ENCODE measurements at places on chromosomes 13 and 19.

- DNase-seq, result peak; percentile 79
These were observed 111.9 kb downstream of the KCNRG start for GRCh38 chr13:50126993-50127725.

DNA sequence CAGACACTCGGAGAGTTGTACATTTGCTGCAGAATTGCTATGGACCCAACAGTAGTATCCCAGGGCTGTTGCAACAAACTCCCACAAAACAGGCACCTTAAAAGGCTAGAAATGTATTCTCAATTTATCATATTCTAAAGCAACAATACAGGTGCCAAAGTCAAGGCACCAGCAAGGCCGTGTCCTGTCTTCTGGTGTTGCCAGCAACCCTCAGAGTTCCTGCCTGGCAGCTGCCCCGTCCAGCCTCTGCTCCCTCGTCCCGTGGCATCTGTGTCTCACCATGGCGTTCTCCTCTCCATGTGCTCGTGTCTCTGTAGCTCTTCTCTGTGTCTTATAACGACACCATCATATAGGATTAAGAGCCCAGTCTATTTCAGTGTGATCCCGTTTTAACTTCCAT, 67.7 kb upstream of the ARGLU1 start:
- no peak for DNase-seq

DNA sequence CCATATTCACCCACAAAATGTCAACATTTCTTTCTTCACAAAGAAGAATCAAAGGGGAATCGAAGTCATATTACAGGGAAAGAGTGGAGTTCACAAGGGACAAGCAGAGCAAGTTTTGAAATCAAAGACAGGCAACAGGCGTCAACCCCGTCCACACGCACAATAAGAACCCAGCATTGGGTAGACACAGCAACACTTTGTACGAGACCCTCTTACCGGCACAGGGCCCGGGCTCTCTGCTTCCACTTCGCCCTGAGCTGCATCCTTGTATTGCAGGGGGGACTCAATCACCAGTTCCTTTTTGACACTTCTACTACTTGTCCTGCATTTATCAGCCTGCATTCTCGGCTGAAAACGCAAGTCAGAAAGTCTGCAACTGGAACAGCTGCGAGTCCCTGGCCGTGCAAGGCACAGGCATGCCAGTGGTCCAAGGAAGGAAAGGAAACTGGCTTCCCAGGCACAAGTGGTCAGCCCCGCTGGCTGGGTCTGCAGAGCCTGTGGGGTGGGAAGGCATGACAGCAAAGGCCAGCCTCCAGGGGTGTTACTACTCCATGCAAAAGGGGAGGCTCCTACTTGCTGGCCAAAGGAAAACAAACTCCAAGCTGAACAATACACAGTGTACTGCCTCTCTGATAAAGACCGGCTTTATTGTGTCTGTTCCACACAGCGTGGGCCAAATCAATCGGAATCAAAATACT, at the start of gene DOCK9:
TSS of gene DOCK9 (minus strand) at position 497 of the 698 bp plus-strand sequence. CDS start at position 342, 155 bp downstream.
- DNase-seq, result no peak

DNA sequence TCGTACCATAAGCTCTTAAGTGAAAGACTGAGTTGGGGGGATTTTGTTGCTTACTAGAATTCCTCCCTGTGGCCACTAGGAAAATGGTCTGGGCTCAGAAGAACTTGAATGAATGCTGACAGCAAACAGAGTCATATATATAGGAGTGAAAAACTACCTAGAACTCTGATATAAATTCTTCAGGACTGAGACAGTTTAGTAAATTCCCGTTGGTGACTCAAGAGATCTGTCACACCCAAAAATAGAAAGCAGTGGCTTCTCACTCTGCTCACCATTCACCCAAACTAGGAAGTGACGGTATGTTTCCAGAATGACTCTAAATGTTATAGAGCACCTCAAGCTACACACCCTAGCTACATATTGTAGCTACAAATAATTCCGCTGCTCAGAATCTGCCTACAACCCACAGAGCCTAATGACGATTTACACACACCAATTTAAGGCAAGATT, 116.2 kb downstream of the TBC1D4 start:
- DNase-seq, result peak; percentile 53

GRCh38 chr13:96966415-96967102, 27.7 kb downstream of the OXGR1 start:
- DNase-seq, result no peak

DNA sequence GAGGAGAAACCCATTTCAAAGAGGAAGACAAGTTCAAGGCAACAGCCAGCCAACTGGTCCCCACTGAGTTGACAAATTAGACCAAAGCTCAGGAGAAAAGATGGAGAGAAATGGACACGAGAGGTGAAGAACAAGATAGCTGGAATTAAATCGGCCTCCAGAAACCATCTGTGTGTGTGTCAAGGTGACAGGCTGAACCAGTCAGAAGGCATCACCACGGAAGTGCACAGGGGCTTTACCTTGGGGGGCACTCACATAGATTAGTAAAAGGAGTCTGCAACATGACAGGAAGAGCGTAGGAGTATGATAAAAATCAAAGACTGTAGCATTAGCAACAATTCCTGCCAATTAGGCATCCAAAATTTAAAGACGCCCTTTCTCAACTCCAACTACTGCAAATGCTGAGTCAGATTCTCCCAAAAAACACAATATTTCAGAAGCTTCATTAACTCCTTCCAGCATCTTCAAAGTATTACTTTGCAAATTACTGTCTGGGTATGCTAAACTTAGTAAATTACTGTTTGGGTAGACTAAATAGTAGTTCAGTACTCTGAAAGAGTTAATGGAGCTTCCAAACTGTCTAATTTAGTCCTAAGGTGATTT, 66.2 kb downstream of the FOXO1 start:
- no peak for DNase-seq

DNA sequence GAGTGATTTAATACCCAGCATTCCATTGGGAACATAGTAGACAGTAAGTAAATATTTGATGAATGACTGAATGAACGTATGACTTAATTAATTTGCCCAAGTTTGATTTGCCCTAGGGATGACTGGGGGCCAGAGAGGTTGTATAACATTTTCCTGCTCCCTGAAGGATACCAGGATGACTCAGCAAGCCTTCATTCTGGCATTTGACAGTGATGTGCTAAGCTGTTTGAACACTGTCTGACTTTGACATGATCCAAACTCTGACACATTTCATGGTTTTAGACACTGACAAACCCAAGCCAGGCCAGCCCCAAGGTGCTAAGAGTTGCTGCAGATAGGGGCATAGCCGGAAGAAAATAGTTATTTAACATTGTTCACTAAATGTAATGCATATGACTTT, 53.4 kb upstream of the KLF12 start:
- no peak for DNase-seq

GRCh38 chr13:32254916-32255723, 60.0 kb downstream of the ZAR1L start:
- DNase-seq, result no peak

DNA sequence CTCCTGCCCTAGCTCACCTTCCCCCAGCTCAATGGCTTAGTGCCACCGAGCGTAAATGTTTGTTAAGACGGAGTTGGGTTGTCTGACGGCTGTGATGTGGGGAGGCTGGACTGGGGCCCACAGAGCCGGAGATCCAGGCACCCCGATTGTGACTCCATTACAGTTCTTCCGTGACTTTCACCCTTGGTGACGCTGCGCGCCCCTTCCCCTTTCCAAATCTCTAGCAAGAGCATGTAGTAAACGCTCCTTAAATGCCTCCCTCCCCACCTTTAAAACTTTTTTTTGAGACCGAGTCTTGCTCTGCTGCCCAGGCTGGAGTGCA, 829 bp downstream of the REEP6 start:
- DNase-seq, result no peak

- no peak for DNase-seq
These were observed 15.0 kb downstream of the ZC3H4 start for GRCh38 chr19:47098608-47099007.

DNA sequence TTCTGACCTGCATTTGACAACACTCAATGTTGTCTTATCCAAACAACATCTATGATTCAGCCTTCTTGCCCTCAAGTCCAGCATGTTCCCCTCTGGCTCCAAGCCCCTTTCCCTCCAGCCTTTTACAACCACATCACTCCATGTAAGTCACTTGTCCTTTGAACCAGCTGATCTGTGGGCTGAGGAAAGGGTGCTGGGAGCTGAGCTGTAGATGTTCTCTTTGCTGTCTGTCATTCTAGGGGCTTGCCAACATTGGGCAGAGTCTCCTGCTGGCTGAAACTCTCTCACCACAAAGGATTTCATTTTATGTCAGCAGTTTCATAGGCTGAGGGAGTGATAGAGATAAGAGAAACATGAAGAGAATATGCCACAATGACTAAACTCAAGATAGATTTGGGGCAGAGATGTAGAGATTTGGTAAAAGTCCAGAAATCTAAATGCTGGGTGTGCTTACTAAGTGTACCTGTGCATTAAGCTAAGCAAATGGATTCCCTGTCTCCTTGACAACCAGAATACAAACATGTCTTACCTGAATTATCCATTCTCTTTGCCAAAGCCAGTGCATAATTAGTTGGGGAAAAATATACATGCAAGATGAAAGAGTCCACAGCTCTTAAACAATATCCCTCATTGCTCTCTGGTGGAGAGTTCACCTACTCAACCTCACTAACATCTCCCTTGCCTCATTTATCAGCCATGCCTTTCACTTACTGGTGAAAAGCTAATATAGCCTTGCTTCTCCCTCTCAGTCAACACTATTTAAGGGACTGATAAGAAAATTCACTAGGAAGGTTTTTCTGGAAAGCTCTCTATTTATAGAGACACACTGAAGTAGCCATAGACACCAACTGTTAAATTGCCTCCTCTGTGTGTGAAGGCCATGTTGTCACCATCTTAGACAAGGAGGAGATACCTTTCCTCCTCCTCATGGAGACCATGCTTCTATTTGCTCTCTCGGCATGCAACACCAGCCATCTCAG, 175.5 kb upstream of the SERP2 start:
- no peak for DNase-seq

DNA sequence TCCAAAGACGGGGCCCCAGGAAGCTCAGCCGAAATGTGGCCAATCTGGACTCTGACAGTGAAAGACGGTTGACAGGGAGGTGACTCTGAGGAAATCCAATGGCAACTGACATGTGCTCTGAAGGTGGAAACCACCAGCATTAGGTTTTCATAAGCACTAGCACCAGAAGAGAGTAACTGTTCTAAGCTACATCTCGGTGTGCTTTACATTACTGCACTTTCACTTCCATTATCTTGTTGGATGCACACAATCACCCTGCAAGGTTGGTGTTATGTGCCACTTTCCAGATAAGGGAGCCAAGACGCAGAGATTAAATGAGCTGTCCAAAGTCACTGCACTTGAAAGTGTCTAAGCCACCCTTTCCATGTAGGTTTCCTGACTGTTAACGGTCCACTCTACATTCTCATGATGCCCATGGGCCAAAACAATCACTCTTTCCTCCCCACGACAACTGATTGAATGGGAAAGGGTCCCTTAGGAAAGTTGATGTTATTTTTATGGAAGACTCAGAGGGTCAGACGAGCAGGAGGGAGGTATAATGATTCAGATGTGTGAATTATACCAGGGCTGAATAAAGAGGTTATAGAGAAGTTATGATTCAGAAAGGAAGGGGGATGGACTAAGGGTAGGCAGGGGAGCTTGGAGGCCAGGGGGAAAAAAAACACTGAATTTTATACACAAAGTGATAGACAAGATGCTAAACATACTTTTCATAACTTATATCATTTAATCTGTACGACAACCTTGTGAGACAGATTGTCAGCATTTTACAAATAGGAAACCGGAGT, 52.8 kb downstream of the RUBCNL start:
- no peak for DNase-seq

- DNase-seq, result peak; percentile 89
These were observed at the start of gene HSH2D for GRCh38 chr19:16143399-16144215. TSS of gene HSH2D (plus strand) at chr19:16143685. CDS start at chr19:16148751, 5,066 bp downstream.

DNA sequence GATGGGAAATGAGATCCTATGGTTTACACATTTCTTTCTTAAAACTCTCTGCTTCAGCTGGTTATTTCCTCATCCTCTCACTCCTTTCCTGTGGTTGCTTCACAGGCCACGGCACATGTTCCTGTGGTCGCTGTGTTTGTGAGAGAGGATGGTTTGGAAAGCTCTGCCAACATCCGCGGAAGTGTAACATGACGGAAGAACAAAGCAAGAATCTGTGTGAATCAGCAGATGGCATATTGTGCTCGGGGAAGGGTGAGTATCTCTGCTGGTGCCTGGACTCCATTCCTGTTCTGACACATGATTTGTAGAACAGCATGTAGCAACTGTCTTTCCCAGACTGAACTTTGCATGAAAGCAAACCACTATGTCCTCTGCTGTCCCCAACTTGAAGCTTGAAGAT, 254.2 kb downstream of the ITGBL1 start:
- DNase-seq, result no peak

DNA sequence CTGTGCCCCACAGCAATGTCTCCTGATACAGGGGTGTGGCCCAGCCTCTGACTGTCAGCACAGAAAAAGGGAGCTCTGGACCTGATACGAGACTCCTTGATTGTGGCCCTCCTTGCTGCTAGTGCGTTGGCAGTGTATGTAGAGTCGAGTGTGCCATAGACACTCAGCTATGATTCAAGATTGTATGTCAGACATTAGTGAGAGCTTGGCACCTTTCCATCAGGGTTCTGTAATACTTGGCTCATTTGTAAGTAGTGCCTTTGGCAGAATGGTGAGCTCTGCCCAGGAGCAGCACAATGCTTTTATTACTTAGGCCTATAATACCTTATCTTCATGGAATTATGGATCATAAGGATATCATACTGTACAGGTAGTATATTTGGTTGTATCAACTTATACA, 83.4 kb downstream of the ATP8A2 start:
- no peak for DNase-seq

DNA sequence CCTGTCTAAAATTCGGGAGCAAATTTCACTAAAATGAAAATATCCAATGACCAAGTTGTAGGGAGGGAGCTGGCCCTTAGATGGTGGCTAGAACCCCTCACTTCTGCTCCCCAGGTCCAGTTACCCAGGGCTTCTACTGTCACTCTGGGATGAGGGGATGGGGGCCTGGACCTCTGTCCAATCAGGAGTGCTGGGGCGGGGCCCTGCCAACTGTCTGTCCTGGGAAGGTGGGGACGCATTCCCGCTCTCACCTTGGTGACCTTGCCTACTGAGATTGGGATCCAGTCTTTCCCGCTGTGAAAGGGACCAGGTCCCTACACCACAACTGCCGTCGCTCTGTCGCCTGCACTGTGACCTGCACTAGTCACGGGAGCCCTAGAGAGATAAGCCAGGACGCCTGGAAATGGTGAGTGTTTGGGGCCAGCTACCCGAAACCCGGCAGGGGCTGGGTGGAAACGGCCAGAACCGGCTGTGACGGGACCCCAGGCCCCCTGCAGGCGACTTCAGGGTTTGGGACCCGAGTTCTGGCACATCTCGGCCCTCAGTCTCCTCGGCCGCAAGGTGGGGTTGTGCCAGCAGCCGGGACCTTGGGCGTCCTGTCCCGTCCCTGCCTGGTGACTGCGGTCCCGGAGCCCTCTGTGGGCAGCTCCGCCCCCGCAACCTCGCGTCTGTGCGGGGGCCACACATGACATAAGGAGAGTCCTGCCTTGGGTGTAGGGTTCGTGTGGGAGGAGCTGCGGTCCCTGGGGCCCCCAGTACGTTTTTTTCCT, 22.8 kb downstream of the ZNF20 start:
- no peak for DNase-seq
